ENCODE measurements at places on chromosomes 2 and 18.

DNA sequence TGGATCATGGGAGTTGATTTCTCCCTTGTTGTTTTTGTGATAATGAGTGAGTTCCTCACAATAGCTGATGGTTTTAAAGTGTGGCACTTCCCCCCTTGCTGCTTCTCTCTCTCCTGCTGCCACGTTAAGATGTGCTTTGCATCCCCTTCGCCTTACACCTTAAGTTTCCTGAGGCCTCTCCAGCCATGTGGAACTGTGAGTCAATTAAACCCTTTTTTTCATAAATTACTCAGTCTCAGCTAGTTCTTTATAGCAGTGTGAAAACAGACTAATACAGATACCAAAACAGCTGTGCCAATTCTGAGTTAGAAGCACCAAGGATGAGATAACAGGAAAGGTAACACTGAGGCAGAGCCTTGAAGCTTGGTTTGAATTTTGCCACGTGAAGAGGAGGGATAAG is 44.7 kb downstream of the ITSN2 start:
- no peak for DNase-seq

- no peak for DNase-seq
Observed at GRCh38 chr2:100923461-100924060, 78.5 kb upstream of the RPL31 start.

GRCh38 chr2:28068527-28068926 is 178.0 kb downstream of the BABAM2 start:
- no peak for DNase-seq

DNA sequence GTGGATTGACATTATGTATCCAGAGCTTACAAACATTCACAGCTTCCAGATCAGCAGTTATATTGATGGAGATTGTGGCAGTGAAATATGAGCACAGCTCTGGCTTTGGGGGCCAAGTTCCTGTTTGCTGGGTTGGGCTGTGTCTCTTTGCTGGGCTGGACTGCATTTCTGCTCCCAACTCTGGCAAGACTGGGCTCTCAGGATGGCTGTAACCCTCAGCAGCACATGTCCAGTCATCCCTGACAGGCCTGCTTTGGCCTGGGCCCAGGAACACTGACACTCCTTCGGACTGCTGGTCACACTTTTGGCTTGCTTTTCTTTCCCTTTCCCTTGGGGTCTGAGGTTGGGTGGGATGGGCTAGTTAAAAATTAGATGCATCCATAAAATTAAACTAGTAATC is 17.9 kb upstream of the VPS4B start:
- DNase-seq = peak; percentile 46
